ENCODE measurements at places on chromosomes 6 and 20.

DNA sequence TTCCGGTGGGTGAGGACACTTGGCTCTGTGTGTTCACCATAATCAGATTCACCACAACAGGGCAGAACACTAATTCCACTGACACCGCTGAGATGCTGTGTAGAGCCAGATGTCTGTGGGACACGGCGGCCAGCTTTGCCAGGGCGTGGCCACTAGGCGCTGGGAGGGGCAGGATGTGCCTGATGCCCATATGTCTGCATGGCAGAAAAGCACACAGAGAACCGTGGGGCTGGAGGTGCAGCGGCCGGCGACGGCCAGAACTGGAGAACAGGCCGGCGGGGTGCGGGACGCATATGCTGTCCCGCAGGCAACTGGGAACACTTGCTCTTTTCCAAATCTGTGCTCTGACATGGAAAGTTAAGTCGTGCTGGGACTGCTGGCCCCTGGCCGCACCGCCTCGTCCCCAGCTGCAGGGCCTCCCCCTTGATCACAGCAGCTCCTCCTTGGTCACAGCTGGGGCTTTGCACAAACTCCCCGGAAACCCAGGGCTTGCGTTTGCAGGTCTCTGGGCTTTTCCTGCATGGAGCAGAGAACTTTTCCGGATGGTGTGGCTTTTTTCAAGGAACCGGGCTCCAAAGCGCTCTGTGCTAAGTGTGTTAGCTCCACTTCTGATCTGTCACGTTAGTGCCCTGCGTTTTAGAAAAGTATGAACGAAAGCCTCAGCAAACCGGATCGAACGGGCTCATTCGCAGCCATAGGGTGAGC, 31.1 kb downstream of the NTSR1 start:
- no peak for DNase-seq

DNA sequence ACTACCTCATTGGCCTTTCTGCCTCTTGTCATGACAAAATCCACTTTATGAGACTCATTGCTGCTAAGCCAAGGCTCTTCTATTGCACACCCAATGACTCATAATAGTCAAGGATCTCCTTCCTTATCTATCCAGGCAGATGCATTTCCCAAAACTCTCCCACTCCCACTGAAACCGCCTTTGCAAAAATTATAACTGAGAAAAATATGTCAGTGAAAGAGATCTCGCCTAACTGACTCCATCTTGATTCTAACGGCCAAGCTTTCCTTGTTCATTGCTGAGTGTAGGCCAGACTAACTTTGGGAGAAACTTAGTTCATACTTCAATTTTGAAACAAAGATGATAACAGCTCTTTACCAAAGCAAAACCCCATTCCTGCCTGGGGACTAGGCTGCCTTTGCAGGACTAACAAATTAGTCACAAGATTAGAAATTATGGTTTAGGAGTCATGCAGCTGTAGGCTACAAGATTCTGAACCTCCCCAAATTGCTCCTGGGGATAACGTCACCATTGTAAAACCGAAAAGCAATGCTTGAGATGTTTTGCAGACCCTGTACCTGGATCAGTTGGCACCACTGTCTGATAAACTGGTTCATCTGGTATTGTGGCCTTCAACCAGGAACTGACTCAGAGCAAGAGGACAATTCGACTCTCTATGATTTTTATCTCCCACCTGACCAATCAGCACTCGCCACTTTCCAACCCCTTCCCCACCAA, 47.1 kb downstream of the HAO1 start:
- no peak for DNase-seq

- peak; percentile 22 for DNase-seq
Measured at GRCh38 chr6:4727671-4728435, 48.4 kb upstream of the CDYL start.

DNA sequence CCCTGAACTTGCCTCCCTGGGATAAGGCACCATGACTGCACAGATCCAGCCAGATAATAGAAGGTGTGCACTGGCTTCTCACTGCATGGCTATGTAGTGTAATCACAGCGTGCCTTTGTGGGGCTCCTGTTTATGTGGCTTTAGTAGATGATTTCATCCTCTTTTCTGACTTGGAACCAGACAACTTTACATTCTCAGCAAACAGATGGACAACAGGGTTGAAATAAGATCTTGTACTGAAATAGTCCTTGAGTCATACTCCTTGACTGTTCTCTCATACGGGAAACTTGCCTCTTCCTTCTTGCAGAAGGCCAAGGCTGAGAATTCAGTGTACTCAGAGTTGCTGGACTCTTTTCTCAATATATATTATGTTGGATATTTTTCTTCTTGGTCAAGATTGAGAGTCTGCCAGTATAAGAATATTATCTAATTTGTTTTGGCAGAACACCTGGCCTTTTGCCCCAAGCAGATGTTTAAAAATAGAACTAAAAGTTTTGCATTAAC, 25.0 kb upstream of the RNF144B start:
- DNase-seq = no peak

DNA sequence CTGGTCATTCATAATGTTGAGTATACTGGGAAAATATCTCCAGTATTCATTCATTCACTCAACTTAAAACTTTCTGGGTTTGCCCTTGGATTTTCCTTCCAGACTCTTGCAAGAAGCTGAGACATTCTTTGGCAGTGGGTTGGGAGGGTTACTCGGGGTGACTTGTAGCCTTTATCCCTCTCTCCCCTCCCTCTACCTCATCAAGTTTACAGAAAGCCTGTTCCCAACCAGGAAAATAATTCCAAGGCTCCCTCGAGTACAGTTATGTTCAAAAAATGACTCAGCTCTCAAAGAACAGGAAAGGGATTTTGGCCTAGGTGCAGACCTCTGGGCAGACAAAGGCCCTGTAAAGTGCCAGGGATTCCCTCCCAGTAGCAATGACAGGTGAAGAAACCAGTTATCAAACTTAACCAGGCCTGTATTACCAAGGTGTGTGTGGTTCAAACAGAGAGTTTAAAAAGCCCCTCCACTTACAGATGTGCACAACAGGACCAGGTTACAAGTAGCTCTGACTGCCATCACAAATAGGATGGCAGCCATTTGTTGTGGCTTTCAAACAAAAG, 22.2 kb downstream of the FKBP1A start:
- DNase-seq = no peak

GRCh38 chr20:16407251-16408067, 165.8 kb downstream of the KIF16B start:
- DNase-seq = no peak

- DNase-seq = no peak
Measured at GRCh38 chr6:29071831-29072723, 15.0 kb downstream of the OR2B3 start.

DNA sequence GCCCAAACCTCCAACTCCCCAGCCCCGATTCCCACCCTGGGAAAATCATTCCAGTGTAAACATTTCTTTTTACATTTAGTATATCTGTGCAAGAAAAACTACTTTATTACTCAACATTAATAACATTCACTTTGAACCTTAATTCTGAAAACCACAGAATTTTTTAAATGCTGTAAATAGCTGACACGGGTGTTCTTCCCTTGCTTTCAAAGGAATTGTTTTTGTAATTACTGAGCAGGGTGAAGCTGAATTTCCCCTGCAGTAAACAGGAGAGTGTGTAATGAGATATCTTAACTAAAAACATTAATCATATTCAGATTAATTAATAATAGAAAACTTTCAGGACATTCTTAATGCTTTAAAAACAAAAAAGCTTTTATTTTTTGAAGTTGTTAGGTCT, 99.3 kb upstream of the CITED2 start:
- no peak for DNase-seq

DNA sequence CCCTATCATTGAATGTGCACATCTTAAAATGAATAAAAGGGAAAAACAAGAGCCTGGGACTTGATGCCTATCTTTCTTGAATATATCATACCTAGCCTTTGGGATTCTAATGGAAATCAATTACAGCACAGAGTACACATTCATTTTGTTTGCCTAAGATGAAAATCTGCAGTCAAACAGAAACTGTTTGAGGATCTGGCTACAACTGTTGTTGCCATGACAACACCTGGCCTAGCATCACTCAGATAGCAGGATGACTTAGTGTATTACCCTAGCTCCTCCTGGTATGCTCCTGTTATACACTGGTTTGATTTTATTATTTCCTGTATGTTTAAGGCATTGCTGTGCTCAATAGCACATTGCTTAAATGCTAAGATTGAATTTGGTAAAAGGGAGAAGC, 71.5 kb upstream of the LAMP5 start:
- no peak for DNase-seq

DNA sequence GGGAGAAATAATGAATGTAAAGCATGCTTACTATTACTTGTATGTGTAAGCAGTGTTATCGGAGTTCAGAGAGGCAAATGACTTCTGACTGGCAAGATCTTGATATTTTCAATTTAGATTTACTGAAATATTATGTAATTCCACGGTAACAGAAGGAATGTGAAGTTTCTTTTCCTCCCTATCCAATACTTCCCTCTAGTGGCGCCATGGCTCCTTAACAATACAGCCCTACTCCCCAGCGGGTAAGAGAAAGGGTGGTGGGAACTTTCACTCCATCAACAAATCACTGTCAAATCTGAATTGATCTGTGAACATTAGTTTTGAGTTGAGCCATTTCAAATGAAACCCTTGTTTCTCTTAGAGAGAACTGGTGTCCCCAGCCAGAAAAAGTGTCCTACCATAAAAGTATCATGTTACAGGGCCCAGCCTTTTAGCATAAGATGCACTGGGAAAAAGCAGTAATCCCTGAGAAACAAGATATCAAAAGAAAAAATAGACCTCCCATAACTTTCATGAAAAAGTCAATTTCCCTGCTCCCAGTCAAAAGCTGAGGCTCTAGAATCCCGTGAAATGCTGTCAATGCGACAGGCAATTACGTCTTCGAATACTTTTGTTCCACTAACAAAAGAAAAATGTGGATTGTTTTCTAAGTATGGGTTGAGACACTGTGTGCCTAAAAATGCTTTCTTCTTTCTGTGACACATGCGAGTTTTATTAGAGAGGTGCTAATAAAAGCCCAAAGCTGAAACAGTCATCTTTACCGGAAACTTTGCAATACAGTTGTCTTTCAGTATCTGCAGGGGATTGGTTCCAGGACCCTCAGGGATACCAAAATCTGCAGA, 12.9 kb downstream of the COX7A2 start:
- no peak for DNase-seq

DNA sequence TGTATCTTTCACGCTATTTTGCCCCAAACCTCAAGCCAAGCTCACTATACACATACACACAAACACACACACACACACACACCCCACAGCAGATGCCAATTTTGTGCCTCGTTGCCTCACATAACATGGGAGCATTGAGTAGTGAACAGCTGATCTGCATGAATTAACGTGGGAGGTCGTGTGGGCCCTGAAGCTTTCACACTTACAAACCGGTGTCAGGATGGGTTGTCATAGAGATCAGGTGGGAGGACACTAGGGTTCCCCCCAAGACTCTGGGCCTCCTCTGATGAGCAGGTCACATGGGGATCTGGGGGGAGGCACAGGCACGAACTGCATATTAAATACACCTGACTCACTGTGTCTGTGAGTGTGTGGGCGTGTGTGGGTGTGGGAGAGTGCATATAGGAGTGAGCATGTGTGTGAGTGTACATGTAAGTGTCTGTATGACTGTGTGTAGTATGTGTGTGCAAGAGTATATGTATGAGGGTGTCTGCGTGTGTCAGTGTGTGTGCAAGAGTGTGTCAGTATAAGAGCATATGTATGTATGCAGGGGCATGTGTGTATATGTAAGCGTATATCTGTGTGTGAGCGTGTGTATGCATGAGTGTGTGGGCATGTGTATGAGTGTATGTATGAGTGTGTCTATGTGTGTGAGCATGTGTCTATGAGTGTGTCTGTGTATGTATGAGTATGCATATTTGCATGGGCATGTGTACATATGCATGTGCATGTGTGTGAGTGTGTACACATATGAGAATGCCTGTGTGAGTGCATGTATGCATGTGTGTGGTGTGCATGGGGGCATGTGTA, 370.4 kb downstream of the PREX1 start:
- DNase-seq = no peak

- DNase-seq = no peak
Measured at GRCh38 chr6:24069526-24069925, 56.5 kb upstream of the NRSN1 start.

GRCh38 chr6:169341706-169342105, 88.1 kb upstream of the THBS2 start:
- DNase-seq = no peak

DNA sequence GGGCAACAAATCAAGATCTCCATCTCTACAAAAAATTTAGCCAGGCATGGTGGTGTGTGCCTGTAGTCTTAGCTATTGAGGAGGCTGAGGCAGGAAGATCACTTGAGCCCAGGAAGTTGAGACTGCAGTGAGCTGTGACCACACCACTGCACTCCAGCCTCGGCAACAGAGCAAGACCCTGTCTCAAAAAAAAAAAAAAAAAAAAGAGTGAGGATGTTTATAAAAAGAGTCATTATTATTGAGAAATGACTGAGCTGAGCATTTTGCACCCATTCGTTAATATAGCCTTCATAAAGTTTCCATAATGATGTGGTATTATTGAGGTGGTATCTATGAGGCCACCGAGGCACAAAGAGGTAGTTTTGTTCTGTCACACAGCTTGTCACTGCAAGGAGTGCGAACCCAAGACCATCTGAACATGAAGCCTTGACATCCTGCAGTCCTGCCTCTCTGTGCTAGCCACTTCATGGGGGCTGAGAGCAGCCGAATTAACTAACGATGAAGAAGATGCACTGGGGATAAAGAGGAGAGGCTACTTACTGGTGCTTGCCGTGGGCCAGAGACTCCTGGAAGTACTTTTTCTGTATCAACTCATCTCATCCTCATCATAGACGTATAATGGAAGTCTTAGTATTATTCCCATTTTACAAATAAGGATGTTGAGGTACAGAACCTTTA, 175.5 kb downstream of the BCAS1 start:
- no peak for DNase-seq

- no peak for DNase-seq
Measured at GRCh38 chr6:105519954-105520353, 117.1 kb upstream of the PREP start.

DNA sequence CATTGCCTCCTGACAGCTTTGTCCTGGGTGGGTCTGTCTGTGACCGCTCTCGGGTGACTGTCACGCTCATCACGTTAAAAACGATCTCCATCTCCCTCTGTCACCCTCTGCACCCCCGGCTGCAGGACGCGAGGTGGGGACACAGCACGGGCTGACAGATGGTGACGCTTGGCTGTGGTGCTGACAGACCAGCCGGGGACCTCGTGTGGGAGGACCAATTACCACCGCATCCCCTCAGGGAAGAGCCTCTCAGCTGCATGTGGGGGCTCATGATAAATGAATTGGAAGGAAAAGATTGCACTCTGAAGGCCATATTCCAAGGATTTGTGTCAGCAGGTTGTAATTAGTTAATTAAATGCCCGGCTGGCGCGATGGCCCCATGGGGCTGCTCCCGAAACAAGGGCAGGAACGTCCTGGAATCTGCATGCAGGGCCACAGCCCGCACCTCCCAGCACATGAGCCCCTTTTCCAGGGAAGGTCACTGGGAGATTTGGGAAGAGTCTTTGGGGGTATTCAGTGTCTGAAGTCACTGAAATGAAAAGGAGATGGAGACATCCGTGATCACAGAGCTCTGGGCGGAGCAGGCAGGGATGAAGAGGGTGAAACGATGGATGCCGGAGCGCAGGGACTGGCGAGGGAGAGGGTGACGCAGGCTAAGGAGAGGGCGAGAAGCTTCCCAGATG, 87.1 kb downstream of the ERMARD start:
- DNase-seq = no peak
